NCI-H1092 (cell line): ENCODE measurements at places on chromosomes 5 and 9.

DNA sequence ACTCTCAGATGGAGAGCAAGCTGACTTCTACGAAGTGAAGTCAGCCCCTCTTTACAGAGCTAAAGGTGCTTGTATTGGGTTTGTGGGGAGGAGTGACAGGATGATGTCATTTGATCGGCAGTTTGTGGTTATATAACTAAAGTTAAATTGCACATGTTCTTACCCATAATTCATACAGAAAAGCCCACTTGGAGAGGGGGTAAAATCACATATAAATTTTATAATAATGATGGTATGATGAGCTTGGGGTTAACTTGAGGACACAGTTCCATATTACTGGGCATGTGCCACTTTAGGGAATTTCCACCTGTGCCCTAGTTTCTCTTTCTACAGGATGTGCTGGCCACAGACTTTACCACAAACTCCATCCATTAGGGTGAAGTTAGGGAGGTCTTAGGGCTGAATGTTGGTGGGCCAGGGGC is 1178.6 kb upstream of the CDH9 start:
- DNase-seq, result no peak

DNA sequence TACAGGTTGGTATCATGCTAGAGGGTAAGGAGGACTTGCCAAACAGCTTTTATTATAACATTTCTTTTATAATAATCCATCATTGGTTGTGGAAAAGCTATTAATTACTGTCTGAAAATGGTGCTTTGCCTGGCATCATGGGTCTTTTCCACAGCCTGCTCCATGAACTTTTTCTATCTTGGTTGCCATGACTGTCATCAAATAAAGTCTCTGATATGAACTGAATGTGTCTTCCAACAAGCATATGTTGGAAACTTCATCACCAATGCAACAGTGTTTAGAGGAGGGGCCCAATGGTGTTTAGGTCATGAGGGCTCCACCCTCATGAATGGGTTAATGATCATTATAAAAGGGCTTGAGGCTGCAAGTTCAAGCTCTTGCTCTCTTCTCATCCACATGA is 81.0 kb downstream of the FREM1 start:
- DNase-seq, result no peak

- DNase-seq, result no peak
Measured at GRCh38 chr5:75331095-75332090, 5.6 kb upstream of the HMGCR start.

- no peak for DNase-seq
Measured at GRCh38 chr5:58048185-58048925, 411.5 kb downstream of the PLK2 start.

DNA sequence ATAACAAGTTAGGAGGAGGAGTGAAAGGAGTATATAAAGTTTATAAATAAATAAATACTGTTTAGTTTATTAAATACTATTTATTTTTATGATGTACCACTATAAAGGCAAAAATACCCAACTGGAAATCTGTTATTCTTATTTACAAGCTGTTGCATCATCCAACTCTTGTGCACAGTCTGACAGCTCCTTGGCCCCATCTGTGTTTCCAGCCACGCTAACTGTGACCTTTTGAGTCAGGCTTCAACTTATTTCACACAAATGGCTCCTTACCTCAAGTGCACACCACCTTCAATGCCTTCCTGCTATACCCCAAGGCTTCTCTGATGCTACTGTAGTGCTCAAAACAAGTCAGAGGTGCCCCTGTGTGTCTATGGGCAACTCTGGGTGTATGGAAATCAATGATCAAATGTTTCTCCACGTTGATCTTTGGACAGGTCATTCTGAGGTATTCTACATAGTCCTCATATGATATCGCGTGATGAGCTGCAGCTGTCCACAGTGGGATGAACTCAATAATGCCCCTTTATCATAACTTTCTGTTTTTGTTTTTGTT is 303.2 kb upstream of the GRAMD2B start:
- no peak for DNase-seq

DNA sequence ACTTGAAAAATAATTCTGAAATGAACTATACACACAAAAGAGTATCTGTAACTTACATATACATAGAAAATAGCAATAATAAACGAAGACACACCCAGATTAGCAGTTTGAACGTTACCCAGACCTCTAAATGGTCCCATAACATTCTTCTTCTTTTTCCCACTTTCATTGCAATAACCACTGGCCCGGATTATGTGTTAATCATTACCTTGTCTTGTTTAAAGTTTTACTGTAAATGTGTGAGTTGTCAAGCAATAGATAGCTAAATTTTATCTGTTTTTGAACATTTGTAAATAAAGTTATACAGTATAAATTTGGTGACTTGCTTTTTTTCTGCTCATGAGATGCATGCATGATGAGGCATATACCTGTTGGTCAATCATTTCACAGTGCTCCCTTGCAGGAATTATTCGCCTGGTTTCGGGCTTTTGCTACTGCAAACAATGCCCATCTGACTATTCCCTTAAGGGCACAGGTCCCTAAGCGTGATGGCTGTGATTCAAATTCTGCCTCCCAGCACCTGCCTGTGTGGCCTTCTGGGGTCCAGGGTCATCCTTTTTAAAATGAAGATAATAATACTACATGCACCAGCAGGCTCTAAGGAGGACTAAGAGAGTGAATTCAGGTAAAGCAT is 66.1 kb downstream of the GADD45G start:
- DNase-seq, result no peak

- DNase-seq, result no peak
Measured at GRCh38 chr9:137423514-137424291, 510 bp downstream of the NOXA1 start.

GRCh38 chr9:27382975-27383374 is 86.0 kb upstream of the EQTN start:
- DNase-seq, result no peak
